ENCODE measurements at places on chromosomes 3 and 15. TPM values are rescaled to one million over a fixed set of nuclear protein-coding genes. Genes with fewer than 3 reads are reported as not detected.

MB21D2 gene
- total RNA-seq = 45.5 TPM

NUSAP1 gene
- total RNA-seq = 16.7 TPM

INO80 gene
- 30.0 TPM for total RNA-seq

MON1A gene
- 9.1 TPM for total RNA-seq

ANKUB1 gene
- total RNA-seq = 0.25 TPM

CPA3 gene
- total RNA-seq = not detected

TAGLN3 gene
- 105 TPM for total RNA-seq

CCK gene
- 24.3 TPM for total RNA-seq

UMPS gene
- total RNA-seq = 28.3 TPM

RAD51 gene
- total RNA-seq = 0.74 TPM

SLCO3A1 gene
- 9.3 TPM for total RNA-seq

TRIM42 gene
- total RNA-seq = not detected

EPHA3 gene
- 105 TPM for total RNA-seq

GASK1A gene
- total RNA-seq = 4.9 TPM

SCAMP5 gene
- total RNA-seq = 49.2 TPM

POLQ gene
- 2.0 TPM for total RNA-seq

WDR49 gene
- 6.9 TPM for total RNA-seq

DCLK3 gene
- 2.7 TPM for total RNA-seq

TRPM1 gene
- not detected for total RNA-seq
